Large intestine (tissue), 12 donors: ENCODE measurements at places on chromosomes 3 and 15.

GRCh38 chr3:196650740-196651311, 11.3 kb downstream of the NRROS start:
- DNase-seq = peak; percentile 31

GRCh38 chr15:38254051-38254883, 1.6 kb downstream of the SPRED1 start:
- peak; percentile 49 for DNase-seq

- no peak for DNase-seq
Measured at GRCh38 chr3:102674284-102674683, 239.5 kb downstream of the ZPLD1 start.

DNA sequence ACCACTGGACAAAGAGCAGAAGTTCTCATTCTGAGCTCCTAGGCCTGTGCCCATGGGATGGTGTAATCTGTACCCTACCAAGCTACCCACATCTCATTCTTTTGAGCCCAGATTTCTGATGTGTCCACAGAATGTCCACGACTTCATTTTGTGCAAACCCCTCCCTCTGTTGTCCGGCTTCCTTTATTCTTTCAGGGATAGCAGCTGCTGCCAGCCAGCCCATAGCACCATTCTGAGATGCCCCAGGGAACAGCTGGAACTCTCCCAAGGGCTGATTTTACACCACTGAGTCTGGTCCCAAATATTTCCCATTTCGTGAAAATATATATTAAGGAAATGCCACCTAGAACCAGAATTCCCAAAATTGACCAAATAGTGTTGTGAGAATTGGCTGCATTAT, 236.6 kb downstream of the SATB1 start:
- DNase-seq = no peak

DNA sequence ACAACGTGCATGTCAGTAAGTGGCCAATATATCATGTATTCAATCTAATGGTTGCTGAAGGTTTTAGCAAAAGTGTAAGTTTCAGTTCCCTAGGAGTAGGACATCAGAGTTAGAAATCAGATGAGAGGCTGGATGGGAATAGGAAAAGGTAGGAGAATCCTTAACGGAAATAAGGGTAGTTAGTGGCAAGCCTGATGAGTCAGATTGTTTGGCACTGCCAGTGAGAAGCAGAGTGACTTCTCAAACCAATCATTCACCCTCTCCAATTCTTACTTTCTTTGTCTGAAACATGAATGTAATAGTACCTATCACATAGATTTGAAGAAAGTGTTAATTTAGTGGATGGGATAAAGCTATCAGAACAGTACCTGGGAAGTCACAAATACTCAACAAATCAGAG, 894.0 kb downstream of the NTRK3 start:
- DNase-seq = no peak

- DNase-seq = no peak
Measured at GRCh38 chr3:132160198-132160597, 125.4 kb upstream of the CPNE4 start.

DNA sequence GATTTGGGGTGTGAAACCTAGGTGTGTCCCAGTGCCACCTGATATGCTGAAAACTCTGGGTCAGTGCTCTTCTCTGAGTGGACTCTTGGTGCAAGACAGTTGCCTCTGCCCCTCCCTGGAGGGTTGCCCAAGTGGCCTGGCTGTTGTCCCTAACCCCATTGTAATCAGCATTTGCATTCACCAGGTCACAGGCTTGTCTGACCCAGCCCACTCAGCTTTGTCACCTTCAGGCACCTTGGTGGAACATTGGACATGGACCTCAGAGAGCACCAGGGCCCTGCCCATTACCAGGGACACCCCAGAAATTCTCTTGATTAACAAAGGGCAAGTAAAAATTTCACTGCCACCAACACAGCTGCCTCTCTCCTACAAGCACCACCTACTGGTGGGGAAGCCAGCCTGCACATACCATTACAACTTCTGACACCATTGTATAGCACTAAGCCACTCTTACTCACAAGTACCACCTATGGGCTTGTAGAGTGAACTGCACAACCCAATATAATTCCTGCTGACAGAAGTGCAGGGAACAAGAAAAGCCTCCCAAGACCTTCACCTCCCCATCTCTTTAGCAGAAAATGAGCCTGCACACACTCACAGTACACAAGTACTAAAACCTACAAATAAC, 324.6 kb downstream of the EPHA6 start:
- no peak for DNase-seq

DNA sequence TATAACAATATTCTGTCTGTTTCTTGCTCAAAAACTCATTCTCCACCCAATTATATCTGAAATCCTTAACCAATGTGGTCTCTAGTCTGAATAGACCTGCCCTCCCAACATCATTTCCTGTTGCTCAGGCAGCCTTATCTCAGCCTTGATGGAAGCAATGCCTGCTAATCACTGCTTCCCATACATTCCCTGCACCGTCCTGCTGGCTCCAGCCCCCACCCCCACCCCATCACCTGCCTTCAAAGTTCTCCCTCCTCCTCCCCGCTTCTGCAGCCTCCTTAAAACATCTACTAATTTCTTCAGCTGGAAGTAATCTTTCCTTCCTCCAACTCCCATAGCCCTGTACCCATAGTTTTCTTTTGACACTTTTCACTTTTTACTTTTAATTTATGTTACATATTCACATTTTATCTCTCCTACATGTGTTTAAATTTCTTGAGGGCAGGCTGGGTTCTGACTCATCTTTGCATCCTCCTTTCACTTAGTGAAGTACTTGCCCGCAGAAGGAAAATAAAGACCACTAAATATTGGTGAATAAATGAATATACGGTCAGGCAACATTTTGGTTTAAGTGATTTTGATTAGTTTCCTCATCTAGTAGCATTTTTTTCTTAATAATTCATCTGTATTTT, 98.2 kb downstream of the MEIS2 start:
- no peak for DNase-seq

- no peak for DNase-seq
Measured at GRCh38 chr3:152291649-152292066, 22.9 kb downstream of the MBNL1 start.

- peak; percentile 62 for DNase-seq
Measured at GRCh38 chr3:49724586-49724985, 835 bp upstream of the GMPPB start.

DNA sequence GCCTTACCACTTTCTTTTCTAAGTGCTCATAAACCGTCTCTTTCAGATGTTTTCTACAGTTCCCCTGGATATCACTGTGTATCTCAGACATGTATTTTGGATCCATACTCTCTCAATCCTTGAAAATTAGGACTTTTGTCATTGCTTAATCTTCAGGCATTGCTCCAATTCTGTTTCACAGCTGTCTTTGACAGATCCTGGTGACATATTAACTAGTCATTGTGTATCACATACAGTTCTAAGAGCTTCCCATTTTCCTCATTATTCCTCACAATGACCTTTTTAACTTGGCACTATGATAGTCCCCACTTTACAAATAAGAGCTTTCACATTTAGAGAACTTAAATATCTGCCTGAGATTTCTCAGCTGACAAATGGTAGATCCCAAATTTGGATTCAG, 151.7 kb downstream of the CLSTN2 start:
- no peak for DNase-seq

- no peak for DNase-seq
Measured at GRCh38 chr3:123158330-123158729, 43.4 kb upstream of the SEC22A start.

- peak; percentile 58 for DNase-seq
Measured at GRCh38 chr3:182738583-182739411, 54.5 kb upstream of the ATP11B start.

- DNase-seq = no peak
Measured at GRCh38 chr15:90379263-90379662, 8.8 kb upstream of the IQGAP1 start.

DNA sequence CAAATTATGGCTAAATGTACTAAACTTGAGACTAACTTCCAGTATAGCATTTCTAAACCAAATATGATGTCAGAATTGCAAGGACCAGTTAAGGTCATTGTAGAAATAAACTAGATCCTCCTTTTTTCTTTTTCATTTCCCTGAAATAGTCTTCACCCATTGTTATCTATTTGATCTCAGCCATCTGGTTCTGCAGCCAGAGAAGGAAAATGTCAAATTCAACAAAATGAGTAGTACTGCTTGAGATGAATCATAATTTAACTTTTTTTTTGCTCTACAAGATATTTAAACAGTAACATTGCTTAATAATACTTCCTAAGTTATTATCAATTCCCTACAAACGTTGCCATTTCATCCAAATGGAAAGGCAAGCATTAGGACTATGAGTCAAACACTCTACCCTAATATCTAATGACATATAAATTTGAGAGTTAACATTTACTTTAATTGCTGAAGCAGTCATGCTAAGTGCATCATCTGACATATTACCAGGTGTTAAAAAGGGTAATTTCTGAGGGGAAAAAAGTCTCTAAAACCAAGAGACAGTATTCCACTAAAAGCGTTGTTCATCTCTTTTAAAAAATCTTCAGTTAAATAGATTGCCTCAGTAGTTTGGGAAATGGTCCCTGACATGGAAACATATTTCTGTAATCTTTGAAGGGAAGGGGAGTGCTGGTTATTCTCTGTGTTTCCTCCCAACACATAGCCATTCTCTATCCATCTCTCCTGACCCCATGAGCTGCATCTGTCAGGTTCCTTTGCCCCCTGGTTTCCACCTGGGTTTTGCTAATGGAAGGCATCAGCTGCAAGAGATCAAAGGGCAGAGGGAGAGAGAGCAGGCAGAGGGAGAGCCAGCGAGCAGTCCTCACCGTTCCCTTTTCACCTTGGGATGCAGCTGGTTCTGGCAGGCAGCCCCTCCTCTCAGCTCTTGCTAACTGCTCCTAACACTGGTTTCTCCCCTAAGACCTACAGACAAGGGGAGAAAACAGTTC, 138.5 kb downstream of the ARPP21 start:
- DNase-seq = no peak

DNA sequence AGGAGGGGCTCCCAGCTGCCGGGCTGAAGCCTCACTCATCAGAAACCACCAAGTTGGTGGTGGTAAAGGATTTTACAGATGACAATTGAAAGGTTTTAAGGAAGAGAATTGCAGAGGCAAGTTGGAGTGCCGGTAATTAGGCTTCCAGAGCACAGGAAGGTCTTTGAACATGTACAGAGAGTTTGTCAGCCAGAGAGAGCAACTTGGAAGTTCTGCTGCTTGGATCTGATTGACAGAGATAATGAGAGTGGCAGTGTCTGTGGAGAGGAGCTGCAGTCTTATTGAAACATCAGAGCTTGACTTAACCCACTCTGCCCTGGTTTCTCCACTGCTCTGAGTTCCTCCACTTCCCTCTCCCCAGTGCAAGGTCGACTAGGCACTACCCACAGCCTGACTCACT, 448.6 kb downstream of the EPHB1 start:
- DNase-seq = no peak

- no peak for DNase-seq
Measured at GRCh38 chr3:139491966-139492365, 15.7 kb upstream of the RBP2 start.

GRCh38 chr3:58613236-58614132, 36.3 kb upstream of the FAM107A start:
- DNase-seq = no peak
